D721Med (cell line): ENCODE measurements at places on chromosomes 7 and 10.

DNA sequence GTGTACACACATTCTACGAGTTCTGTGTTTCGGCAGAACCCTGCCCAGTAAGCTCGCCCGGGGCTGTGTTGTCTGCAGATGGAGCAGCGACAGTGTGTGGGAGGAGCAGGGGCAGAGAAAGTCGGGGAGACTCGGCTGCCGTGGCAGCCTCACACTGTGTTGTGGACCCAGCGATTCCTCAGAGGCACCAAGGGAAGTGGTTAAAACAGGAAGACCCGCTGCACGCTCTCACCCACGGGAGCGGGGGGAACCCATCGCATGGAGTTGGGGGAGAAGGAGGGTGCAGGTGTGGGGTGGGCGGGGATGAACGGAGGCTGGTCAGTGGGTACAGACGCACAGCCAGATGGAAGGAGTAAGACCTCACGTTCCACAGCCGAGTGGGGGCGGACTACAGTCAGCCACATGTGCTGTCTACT is 250.2 kb downstream of the ELFN1 start:
- no peak for DNase-seq

DNA sequence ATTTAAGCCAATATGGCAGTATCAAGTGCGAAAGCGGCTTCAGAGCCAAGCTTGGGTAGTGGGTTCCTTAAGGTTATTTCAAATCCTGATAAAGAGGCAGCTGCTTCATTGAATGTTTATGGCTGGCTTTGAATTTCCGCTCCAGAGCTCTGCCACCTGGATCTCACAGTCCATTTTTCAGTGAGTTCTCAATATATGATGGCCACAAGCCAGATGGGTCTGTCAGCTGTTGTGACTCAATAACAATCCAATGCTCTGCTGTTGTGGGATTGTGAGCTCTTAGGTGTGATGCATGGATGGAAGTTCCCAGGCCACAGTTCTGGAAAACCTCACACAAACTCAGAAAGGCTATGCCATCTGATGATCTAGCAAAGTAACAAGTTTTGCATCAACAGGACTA is 743.8 kb upstream of the LRRN3 start:
- no peak for DNase-seq

DNA sequence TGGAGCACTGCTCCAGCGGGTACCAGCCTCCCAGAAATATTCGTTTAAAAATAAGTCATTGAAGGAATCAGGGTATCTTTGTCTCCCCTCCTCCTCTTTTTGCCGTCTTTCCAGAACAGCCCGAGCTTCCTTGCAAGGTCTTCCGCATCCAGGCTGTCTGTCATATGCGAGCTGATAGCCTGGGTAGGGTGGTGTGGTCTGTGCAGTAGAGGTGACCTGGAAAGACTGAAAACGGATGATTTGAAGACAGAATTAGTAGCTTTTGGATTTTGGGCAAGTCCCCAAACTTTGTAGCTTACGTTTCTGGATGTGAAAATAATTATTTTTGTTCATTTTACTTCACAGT is 480 bp downstream of the VPS50 start:
- DNase-seq: no peak

- DNase-seq: no peak
Measured at GRCh38 chr10:44339218-44339617, 45.7 kb downstream of the CXCL12 start.

GRCh38 chr7:128176696-128177095 is 64.4 kb upstream of the LEP start:
- no peak for DNase-seq

DNA sequence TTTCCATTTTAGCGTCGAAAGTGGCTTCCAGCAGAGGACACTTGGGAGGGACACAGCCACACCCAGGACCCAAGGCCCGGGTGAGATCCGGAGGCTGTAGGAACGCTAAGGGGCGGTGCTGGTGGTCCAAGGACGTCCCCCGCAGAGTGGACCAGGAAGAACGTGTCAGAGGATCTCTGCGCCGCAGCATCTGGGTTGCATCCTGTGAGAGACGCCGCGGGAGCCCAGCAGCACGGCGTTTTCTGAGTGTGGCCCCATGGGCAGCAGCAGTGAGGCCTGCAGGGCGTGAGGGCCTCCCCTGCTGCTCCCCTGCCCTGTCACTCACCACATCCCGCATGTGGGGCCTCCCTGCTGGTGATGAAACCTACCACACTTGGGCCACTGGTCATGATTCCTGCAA is 40.5 kb upstream of the BNIP3 start:
- DNase-seq: no peak

GRCh38 chr10:20521186-20521585 is 375.9 kb downstream of the NEBL start:
- DNase-seq: no peak

DNA sequence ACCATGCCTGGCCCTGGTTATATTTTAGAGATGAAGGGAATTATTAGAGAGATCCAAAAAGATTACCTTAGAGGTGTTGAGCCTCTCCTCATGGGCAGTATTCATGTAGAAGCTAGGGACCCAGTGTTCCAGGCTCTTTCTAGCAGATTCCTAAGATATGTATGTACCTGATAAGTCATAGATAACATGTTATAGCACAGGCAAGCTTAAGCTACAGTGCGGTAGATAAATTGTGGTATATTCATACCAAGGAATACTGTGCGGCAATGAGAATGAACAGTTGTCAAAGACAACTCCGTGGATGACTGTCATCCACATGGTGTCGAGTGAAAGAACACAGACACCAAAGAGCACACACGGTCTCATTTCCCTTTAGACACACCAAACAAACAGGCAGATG is 53.1 kb downstream of the TACR2 start:
- no peak for DNase-seq

GRCh38 chr7:158863611-158864506 is 7.5 kb downstream of the DYNC2I1 start:
- no peak for DNase-seq

- DNase-seq: no peak
Measured at GRCh38 chr10:43264344-43264964, 2.4 kb downstream of the RASGEF1A start.

DNA sequence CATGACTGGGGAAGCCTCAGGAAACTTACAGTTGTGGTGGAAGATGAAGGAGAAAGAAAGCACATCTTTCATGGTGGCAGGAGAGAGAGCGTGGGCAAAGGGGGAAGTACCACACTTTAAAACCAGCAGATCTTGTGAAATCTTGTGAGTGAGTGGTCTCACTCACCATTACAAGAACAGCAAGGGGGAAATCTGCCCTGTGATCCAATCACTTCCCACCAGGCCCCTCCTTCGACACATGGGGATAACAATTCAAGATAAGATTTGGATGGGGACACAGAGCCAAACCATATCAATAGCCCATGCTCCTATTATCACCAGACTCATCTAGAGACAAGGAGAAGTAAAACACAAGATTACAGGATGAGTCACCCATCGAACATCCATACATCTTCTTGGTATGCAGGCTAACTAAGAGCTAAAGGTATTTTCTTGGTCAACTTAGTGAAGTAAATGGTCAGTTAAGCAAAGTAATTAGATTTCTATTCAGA is 55.3 kb upstream of the YAE1 start:
- DNase-seq: no peak

GRCh38 chr10:15216700-15217099 is 48.2 kb upstream of the NMT2 start:
- no peak for DNase-seq

DNA sequence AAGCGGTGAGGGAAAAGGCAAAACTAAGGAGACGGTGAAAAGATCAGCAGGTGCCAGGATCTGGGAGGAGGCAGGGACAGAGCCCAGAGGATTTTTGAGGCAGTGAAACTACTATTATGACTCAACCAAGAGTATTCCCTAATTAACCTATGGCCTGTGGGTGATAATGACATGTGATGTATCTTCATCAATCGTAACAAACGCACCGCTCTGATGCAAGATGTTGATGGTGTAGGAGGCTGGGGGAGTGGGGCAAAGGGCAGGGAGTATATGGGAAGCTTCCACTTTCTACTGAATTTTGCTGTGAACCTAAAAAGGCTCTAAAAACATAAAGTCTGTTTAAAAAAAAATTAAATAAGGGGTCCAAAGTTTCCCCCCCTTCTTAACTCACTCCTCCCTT is 25.5 kb upstream of the EZH2 start:
- no peak for DNase-seq

DNA sequence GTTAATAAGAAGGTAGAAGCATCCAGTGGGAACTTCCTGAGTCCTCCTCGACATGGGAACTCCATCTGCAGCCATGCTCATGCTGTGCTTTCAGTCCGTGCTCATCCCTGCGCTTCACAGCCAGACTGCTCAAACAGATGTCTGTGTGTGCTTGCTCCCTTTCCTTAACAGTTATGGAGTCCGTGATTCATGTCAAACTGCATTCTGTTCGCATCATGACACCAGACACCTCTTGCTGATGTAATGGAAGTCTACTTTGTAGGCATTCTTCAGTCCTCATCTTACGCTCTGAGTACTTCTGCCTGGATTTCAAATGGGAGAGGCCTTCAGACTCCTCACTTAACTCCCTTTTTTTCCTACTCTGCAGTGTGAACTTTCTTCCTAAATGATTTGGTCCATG is 304.9 kb downstream of the SUGCT start:
- DNase-seq: no peak

GRCh38 chr10:44651834-44652233 is 259.3 kb upstream of the TMEM72 start:
- no peak for DNase-seq

- no peak for DNase-seq
Measured at GRCh38 chr7:143448429-143448828, 5.2 kb downstream of the TAS2R60 start.

DNA sequence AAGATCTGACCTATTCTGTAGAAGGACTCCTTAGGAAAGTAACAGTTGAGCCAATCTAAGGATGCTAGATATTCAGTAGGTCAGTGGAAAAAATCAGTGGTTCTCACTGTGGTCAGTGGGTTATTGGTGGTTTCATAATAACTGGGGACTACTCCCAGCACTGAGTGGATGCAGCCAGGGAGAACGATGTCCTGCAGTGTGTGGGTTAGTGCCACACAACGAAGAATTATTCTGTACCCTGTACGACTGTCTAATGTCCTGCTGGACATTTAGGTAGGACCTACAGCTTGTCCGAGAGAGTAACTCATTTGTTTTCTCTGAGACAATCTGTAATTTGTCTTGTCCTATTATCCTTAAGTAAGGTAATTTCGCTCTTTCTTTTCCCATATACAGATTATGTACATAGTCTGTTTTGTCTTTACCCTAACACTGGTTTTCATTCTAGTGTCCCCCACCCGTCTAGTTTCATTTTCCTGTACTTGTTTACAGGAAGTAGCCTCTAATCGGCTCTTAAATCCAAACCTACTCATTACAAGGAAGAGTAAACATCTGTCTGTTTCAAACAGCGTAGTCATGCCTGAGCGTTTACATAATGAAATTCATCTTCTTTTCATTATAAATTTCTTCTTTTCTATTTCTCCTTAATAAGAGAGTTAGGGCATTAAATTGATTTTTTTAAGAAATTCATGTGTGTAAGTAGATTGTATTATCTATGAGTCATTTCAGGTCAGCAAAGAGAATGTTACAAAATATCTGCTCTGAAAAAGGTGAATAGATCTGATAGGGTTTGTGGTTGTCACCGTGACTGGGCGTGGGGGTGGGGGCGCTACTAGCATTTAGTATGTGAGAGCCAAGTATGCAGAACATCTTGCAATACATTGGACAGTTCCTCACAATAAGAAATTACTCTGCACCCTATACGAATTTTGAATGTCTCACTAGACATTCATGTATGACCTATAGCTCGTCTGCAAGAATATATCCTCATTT is 8.3 kb upstream of the ZC3HAV1L start:
- no peak for DNase-seq

GRCh38 chr10:48462482-48463020 is 142.3 kb downstream of the ARHGAP22 start:
- DNase-seq: no peak

DNA sequence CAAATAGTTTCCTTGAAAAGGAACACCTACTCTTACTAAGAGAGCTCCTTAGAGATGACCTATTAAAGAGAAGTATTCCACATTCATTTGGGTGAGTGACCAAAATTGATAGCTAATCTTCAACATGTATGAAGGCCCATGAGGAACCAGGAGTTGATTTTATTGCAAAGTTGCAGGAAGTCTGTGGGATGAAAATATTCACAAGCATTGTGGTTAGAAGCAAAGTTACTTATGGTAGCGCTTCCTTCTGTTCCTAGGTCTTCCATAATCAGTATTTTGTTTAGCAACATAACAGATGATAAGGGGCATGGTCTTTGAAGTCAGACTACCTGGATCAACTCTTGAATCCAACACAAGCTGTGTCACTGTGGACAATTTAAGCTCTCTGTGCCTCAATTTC is 164.5 kb downstream of the DGKB start:
- no peak for DNase-seq

GRCh38 chr10:30027057-30028005 is 32.1 kb downstream of the JCAD start:
- no peak for DNase-seq

DNA sequence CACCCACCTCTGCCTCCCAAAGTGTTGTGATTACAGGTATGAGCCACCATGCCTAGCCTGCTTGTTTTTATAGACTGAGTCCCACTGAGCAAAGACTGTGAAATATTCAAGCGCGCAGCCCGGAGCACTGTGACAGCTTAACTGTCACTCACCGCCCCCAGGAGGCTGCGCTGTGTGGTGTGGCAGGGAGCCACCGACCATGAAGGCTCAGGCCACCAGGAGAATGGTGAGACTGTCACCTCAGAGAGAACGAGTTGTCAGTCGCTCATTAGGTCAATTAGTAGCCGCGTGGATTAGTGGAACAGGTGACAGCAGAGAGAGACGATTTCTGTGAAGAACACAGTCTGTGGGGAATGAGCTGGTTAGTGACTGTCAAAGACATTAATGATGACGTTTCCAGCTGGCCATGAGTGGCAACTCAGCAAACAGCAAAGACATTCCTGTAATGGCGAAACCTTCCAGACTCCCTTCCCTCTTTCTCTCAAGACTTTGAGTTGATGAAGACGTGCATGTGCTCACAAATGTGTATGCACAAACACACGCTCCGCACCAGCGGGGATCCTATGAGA is 64.5 kb downstream of the CYCS start:
- DNase-seq: no peak

DNA sequence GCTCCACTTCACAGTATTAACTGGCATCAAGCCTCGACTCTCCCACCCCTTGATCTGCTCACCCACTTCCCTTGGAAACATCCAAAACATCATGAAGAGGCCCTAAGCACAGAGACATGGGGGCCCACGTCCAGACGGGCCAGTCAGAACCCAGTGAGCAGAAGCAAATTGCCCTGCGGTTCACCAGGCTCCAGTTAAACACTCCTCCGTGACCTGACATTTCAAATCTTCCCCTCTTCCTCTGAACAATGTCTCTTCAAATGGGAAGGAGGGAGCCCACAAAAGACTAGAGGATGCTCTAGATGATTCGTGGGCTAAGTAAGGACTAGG is 44.8 kb downstream of the CLEC2L start:
- no peak for DNase-seq

DNA sequence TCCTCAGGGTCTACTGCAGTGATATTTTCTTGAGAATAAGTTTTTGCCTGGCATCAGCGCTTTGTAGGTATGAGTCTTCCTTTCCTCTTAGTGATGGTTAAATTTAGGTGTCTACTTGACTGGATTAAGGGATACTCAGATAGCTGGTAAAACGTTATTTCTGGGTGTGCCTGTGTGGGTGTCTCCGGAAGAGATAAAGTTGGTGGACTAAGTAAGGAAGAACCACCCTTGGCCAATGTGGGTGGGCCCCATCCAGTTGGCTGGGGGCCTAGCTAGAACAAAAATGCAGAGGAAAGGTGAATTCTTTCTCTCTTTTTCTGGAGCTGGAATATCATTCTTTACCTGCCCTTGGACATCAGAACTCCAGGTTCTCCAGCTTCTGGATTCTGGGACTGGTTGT is 138.8 kb downstream of the ADCYAP1R1 start:
- no peak for DNase-seq
